Activated naive CD4-positive, alpha-beta T cell (primary cell): ENCODE measurements at places on chromosomes 2 and 18.

GRCh38 chr18:57887543-57888383, 84.6 kb upstream of the ATP8B1 start:
- no peak for DNase-seq

- no peak for DNase-seq
These were observed 14.6 kb downstream of the RAMP1 start for GRCh38 chr2:237873897-237874551.

DNA sequence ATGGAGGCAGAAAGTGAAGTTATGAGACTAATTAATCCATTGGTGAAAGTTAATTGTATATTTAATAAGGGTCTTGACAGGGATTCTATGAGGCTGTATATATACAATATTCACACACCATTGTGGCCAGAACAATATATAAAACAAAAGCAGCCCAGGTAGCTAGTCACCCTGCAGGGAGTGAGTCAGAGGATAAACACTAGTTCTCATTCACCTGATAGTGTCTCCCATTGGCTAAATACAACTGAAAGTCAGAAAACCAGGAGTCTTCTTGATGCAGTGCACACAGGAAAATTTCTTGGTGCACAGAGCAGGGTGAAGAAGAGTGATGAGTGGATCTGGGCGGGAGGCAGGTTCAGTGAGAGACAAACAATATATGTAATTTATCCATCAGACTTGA, 465.2 kb downstream of the ERBB4 start:
- DNase-seq = no peak

DNA sequence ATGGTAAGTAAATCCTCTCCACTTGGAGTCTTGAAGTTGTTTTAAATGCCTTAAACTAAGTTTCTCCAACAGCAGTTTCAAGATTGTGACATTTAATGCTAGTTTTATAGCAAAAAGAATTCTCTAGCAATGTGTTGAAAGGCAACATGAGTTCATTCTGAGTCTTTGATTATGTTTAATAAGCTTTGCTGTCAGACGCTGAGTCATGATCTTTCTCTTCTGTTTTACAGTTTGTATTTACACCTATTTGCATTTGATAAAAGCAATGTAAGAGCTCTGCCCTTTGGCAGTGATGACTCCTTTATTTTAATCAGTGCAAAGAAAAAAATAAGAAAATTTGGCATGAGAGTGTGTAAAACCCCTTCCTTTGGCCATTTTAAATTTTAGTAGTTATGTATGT, 497.7 kb downstream of the STK39 start:
- no peak for DNase-seq

GRCh38 chr2:223537651-223538601, 64.2 kb downstream of the SCG2 start:
- DNase-seq = no peak

- no peak for DNase-seq
These were observed 22.5 kb upstream of the NEB start for GRCh38 chr2:151756820-151757219.

- no peak for DNase-seq
These were observed 250.3 kb upstream of the TCF4 start for GRCh38 chr18:55838319-55838718.

DNA sequence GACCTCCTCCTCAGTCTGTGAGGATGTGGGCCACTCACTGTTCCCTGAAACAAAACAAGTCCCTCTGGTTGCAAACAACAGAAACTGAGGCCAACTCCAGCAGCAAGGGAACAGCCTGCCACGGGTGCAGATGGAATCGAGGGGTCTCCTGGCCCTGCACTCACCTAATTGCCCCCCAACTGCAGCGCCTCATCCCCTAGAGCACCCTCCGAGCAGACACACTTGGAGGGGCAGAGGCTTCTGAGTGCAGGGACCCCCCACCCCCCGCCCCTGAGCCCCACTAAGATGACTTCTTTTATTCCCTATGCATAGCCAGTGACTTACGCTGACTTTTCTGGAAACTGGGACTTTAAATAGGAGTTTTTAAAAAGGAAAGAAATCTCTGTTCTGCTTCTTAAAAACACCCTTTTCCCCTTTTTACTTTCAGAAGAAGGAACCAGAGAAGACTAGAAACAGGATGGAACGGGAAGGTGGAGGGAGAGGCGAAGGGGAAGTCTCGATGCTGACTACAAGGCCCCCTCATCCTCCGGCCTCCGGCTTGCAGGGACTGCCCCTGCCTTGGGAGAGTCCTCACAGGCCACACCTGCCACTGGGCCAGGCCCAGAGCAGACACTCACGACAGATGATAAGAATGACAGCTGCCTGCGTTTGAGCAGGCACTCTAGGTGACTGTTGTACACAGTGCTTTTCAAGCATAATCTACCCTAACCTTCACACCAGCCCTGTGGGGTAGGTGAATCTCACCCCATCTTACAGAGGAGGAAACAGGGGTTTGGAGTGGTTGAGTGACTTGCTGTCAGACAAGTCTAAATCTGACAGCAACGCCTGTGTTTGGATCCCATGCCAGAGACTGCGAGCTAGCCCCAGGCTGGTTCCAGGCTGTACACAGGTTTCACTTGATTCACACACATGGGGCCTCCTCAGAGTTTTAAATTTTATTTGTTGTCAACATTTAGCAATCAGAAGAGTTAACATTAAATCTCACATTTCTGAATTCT, 28.2 kb upstream of the BIN1 start:
- DNase-seq = no peak

- DNase-seq = peak; percentile 28
These were observed 24.5 kb upstream of the LCLAT1 start for GRCh38 chr2:30422444-30423040.

DNA sequence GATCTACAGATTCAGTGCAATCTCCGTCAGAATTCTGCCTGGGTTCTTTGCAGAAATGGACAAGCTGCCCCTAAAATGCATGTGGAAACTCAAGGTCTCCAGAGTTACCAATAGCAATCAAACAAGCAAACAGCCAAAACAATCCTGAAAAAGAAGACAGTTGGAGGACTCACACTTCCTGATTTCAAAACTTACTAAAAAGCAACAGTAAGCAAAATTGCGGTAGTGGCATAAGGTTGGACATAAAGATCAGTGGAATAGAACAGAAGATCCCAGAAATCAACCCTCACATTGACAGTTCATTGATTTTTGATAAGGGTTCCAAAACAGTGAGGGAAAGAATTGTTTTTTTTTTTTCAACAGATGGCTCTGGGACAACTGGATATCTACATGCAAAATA, 59.7 kb downstream of the NPPC start:
- DNase-seq = no peak

- no peak for DNase-seq
These were observed 1609.3 kb upstream of the ZEB2 start for GRCh38 chr2:146129231-146129630.

DNA sequence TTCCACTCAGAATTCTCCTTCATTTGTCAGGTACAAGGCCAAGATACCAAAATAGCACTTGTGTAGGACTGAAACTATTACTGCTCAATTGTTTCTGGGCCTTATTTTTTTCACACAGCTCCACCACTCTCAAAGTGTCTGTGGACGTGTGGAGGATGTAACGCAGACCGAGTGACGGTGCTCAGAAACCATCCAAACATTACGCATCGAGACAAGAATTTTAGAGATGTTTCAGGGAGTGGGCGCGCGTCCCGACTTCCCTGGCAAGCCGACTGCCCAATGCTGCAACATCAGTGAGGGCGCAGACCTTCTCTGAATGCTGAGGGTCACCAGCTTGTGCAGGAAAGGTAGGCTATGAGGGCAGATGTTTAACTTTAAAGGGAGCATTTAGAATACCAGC, 108.4 kb downstream of the GATA6 start:
- no peak for DNase-seq

GRCh38 chr2:69203166-69203985, 183.7 kb downstream of the GFPT1 start:
- DNase-seq = no peak

DNA sequence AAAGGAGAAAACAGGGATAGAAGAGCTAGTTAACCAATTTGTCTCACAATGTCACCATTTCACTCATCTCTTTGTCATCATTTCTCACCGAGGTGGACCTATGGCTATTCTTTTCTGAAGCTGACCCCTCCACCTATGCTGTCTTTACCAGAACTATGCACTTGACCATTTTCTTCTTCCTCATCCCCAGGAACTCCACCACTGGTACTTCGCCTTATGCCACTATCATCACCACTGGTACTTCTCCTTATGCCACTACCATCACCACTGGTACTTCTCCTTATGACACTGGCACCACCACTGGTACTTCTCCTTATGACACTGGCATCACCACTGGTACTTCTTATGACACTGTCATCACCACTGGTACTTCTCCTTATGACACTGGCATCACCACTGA, 745.8 kb upstream of the CHAC2 start:
- DNase-seq = no peak

- DNase-seq = no peak
These were observed 59.8 kb downstream of the LDAH start for GRCh38 chr2:20762945-20763683.

DNA sequence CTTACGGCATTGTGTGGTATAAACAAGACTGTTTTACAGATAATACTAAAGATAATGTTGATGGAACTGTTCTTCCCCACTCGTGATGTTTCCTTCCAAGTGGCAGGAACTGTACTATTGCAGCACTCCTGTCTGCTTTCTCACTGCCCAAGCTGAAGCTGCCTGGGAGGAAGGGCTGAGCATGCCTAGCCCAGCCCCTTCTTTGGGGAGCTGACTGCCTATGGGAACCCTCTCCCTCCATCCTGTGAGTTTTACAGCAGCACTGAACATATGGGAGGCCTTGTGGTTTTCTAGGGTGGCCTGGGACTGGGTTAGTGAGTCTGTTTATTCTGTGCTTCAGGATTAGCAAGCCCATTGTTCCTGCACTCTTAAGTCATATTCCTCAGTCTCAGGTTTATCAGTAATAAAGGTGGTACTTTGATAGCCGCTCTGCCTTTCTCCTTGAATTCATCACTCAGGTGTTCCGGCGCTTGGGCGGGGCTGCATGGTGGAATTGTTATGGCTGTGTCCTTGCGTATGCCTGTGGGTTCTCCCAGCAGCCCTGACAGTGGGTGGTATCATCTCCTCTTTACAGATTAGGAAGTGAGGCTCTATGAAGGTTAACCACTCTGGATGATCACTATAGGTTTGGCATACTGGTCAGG, 379.7 kb downstream of the PTPRM start:
- DNase-seq = no peak

GRCh38 chr2:72985891-72986683, 68.8 kb downstream of the EMX1 start:
- no peak for DNase-seq

DNA sequence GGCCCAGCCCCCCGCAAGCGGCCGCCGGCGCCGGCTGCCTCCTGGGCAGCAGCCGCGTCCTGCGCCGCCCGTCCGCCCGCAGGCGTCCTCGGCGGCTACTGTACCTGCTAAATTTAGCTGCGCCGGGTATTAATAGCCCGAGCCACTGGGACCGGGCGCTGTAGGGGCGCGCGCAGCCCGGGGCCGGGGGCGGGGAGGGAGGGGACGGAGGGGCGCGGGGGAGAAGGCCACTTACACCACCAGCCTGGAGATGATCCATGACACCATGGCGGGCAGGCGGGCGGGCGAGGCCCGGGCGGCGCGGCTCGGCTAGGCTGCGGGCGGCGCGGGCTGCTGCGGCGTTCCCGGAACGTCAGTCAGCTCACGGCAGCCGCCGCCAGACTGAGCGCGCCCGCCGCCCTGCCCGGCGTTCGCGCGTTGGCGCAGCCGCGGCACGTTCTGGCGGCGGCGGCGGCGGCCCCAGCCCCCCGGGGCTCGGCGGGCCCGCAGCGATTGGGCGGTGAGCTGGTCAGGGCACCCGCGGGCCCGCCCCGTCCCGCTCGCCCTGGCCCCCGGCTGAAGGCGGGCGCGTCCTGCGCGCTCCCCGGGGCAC, at the start of gene REEP1:
REEP1 (minus strand) TSS at position 383 of the 592 bp plus-strand sequence; CDS start at position 267, 116 bp downstream.
- DNase-seq = no peak

- no peak for DNase-seq
These were observed 182.9 kb downstream of the IKZF2 start for GRCh38 chr2:212968284-212969081.

GRCh38 chr2:209368914-209369313, 54.9 kb upstream of the MAP2 start:
- no peak for DNase-seq

DNA sequence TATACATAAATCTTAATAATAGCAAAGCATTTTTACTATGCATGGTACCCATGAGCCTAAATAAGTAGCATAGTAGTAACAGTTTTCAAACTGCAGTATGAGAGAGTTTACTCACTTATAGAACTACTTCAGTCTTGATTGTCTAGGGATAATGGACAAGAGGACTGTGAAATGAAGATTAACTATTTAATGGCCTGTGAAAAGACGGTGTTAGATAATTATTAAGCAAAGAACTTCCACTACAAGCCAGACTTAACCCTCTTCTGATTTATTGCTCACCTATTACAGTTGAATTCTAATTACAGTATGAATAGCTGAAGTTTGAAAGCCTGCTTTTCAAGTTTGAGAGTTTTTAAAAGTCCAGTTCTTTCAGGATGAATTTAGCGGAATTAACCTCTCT, 18.9 kb downstream of the PIK3C3 start:
- no peak for DNase-seq

DNA sequence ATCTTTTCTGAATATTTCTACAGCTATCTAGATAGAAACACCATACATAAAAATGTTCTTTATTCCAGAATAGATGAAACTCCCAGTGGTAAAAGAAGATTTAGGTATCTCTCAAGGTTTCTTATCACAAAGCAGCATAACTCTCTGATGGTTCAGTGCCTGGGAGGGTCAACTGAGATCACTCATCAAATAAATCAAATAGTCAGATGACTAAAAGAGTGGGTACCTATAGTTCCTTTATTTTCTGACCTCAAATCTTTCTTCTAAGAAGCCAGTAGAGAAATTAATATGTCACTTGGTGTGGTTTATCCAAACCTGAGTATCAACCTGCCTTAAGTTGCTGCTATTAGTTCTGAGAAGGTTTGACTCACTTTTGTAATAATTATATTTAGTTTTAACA, 120.9 kb downstream of the TMEFF2 start:
- no peak for DNase-seq

- DNase-seq = no peak
These were observed 167.0 kb downstream of the NDUFA10 start for GRCh38 chr2:239858179-239858578.

DNA sequence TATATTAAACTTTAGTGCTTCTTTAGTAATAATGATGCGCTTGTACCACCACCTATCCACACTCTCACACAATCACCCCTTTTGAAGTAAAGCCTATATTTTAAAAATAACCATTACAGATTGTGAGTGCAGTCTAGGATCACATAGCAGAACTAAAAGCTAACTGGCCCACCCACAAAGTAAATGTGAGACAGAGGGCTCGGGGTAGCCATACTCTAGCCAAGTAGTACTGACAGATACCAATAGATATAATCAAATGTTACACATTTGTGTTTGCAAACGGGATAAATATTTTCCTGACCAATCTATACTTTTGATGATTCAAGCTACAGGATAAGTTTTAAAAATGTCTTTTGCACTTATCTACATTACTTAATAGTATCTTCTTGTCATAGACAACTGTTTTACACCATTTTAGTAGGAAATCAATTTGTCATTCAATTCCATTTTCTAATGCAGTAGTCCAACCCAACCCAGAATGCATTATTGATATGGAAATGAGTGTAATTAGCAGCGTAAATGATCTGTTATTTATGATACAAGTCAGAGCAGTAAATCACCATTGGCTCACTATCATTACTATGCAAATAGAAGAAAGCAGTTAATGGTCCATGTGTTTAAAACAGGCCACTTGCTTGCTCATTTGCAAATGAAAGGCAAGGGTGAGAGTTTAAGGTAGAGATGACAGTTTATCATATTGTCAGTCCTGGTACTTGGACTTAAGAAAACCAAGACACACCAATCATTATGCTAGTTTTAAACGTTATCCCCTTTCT, 111.8 kb downstream of the ERBB4 start:
- no peak for DNase-seq
